ENCODE measurements at places on chromosomes 16 and 17.

- no peak for DNase-seq
Observed at GRCh38 chr16:16014329-16015224, 65.2 kb downstream of the ABCC1 start.

- no peak for DNase-seq
Observed at GRCh38 chr17:39903158-39903884, 15.1 kb downstream of the GSDMB start.

DNA sequence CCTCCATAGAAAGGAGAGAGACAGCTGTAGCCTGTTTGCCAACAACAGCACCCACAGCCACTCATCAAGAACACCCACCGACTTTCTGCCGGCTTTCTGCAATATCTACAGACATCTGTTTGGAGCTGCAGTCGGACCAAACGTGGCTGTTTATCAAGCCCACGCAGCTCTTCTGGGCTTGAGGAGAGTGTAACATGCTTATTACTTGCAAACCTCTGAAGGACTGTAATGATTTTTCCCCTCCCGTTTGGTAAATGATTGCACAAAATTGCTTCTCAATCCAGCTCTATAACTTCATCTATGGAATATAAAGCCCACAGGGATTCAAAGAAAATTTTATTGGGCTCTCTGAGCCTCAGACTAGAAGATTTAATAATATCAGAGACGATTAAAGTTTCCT lies 100.5 kb downstream of the VAT1L start:
- DNase-seq, result no peak

- no peak for DNase-seq
Observed at GRCh38 chr16:27174007-27174406, 29.3 kb upstream of the KDM8 start.

DNA sequence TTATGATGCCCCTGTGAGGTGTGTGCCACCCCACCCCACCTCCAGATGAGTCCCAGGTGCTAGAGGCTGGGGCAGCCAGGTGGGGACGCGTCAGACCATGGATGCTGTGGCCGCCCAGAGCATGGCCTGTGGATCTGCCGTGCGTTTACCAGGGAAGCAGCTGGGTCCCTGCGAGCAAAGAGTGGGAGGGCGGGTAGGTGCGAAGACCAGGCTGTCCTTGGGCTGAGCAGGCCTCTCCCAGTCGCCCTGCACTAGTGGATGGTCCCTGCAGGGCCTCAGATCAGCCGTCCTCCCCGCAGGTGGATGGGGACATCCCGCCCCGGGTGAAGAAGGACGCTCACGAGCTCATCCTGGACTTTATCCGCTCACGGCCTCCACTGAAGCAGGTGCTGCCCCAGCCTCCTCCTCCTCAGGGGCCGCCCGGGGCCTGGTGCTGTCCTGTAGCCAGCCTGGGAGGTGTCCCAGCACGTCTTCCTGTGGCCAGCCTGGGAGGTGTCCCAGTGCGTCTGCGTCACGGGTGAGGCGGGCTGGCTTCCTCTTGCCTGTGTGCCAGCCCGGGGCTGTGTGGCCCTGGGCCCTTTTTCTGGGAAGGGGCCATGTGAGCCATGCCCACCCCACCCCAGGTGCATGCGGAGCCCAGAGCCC lies 18.0 kb upstream of the TCF25 start:
- DNase-seq, result no peak

GRCh38 chr17:82436601-82437324 lies 13.8 kb downstream of the CYBC1 start:
- DNase-seq, result no peak

GRCh38 chr17:40515491-40516041 lies 14.1 kb upstream of the TNS4 start:
- no peak for DNase-seq

DNA sequence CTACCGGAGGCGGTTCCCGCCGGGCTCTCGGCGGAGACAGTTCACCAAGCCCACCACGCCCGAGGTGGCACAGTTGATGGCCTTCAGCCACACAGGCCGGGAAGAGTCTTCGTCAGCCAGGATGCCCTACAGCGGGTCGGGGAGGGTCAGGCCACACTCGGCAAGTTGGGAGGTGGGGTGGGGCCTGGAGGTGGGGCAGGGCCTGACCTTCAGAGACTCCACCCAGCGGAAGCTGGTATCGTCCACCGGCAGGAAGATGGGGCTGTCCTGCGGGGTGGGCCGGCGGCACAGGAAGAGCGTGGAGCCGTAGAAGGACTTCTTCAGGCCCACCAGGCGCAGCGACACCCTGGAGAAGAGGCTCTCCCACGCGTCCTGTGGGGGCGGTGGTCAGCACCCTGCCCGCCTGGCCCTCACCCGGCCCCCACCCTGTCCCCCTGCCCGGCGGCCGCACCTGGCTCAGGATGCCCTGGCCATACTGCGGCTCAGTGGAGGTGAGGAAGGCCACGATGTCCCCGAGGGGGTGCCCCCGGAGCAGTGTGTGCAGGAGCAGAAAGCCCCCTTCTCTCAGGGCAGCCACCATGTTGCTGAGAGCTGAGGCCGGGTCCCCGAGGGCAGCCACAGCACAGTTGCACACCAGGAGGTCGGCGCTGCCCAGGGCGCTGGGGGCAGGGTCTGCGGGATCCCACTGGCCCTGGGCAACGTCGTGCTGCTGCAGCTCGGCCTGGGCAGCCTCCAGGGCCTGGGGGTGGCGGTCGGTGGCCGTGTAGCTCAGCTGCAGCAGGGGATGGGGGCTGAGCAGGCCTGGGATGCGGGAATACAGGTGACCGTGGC lies 12.8 kb downstream of the FASN start:
- DNase-seq, result no peak

GRCh38 chr16:79714440-79714839 lies 113.9 kb upstream of the MAF start:
- no peak for DNase-seq
